ENCODE measurements at places on chromosomes 4 and X.

DNA sequence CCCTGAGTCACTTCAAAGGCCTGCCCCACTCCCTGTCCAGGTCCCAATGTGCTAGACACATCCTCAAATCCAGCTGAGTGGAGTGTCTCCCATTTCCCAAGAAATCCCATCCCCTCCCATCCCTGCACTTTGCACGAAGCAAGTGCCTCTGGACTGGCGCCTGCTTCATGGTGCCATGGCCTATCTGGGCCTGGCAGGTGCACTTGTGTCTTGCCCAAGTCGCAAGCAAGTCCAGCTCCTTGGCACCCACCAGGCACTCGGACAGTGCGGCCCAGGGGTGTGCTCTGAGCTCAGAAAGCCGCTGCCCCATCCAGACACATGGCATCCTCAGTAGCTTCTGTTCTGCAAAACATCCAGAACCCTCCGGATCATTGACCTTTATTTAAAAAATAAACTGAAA lies 97.4 kb downstream of the DCTD start:
- no peak for DNase-seq

DNA sequence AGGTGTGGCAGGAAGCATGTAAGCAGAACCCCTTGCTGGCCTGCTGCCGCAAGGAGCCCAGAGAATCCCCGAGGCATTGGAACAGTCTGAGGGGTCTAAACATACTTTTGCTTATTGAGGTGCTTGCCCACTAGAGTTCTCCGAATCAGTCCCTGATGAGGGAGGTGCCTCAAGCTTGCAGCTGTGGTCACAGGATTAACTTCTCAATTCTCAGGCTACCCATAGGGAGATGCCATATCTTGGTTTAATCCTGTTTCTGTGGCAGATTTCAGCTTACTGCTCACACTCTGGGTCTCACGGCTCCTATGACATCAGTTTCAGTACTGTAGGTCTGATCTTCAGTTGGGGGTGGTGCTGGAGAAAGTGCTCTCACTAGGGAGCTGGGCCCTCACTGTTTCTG lies 39.9 kb downstream of the CCNG2 start:
- no peak for DNase-seq

GRCh38 chrX:11893933-11894710 lies 136.1 kb downstream of the MSL3 start:
- DNase-seq, result no peak

DNA sequence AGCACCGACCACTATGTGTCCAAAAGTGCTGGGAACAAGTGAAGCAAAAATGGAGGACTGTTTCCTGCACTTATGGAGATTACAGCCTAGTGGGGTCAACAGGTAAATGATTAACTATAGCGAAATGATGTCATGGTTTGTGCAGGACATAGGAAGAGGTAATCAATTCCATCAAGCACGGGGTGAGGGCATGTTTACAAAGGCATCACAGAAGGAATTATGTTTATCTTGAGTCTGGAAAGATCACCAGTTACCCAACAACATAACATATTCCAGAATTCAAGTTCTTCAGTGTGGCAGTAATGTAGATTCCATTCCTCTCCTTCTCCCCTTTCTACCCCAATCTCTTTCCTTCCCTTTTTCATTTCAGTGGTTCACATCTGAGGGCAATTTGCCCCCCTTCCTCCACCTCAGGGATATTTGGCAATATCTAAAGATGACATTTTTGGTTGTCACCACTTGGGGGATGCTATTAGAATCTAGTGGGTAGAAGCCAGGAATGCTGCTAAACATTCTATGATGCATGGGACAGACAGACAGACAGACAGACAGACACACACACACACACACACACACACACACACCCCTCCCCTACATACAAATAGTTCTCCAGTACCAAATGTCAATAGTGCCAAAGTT lies 24.1 kb downstream of the FAM47E start:
- DNase-seq, result no peak

GRCh38 chrX:131821945-131822622 lies 201.0 kb upstream of the STK26 start:
- no peak for DNase-seq

- DNase-seq, result no peak
Observed at GRCh38 chrX:12403474-12404082, 265.3 kb downstream of the FRMPD4 start.

DNA sequence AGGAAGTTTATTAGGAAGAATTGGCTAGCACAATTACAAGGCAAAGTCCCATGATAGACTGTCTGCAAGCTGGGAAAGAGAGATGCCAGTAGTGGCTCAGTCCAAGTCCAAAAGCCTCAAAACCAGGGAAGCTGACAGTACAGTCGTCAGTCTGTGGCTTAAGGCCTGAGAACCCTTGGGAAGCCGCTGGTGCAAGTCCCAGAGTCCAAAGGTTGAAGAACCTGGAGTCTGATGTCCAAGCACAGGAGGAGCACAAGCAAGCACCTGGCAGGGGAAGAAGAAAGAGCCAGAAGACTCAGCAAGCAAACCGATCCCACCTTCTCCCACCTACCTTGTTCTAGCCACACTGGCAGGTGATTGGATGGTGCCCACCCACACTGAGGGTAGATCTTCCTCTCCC lies 51.3 kb upstream of the TMEM150C start:
- no peak for DNase-seq

- DNase-seq, result no peak
Observed at GRCh38 chr4:189177130-189177529, 763.5 kb upstream of the FRG1 start.

DNA sequence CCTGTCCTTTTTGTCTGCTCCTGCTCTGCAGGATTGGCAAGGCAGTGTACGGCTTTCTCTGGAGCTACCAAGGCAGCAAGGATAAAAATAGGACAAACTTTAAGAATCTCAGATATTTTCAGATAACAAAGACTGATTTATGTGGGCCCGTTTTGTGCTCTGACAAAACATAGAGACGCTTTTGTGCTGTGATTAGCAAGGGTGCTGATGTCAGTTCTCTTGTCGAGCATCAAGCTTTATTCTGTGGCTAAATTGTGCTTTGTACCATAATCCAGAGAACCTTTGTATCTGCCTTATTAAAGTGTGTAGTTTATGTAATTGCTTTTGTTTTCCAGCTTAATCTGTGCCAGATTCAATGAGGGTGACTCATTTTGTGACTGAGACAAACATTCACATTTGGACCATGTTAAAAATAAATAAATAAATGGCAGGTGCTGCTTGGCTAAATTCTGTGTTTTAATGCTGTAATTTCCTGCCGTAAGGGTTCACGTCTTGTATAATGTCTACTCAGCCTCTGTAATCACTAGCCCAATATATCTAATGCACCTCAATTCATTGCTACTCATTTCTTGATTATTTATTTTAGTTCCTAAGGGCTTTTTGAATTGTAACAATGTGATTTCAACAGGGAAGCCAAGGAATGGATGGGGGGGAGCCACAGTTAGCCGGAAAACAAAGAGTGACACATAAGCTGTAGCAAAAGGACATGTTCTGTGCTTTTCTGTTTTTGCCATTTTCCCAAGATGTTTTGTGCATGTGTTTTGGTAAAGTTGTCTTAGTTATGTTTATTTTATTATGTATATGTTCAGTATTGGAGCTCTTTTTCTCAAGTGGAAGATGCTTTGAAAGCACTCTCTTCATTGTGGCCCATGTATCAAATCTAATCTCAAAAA lies 75.1 kb downstream of the GAB1 start:
- no peak for DNase-seq

GRCh38 chr4:69875576-69875975 lies 15.6 kb upstream of the SULT1E1 start:
- DNase-seq, result no peak

GRCh38 chrX:118660085-118660484 lies 67.3 kb upstream of the IL13RA1 start:
- no peak for DNase-seq

DNA sequence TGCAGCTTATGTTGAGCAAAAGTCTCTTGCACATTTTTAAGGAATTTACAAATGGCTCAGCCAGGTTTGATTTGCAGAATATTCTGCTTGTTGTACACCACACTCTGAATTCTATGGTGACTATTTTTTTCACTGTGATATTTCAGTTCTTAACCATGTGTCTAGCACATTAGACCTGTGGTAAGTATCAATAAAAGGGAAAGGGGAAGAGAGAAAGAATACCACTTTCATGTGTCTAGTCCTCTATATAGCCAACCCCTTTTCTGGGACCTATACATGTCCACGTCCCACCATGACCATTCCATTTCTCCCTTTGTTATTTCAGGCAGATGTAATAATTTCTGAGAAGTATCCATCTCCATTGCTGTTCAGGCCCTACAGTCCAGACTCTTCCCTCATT lies 121.3 kb upstream of the PNPLA4 start:
- no peak for DNase-seq

DNA sequence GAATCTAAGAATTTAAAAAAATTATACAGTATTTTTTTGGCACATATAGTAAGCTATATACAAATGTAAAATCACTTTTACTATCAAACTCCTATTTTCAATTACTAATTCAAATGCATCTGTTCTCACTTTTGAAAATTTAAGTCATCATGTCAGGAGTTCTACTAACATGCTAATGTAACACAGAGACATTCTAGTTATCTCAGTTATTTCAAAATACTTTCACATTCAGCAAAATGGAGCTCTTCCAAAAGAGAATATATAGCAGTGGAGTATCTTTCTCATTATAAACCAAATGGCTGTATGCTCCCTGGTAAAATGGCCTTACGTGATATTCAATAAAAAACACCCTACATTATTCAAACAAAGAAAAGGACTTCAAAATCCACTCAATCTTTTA lies 42.3 kb downstream of the RFC1 start:
- DNase-seq, result no peak

DNA sequence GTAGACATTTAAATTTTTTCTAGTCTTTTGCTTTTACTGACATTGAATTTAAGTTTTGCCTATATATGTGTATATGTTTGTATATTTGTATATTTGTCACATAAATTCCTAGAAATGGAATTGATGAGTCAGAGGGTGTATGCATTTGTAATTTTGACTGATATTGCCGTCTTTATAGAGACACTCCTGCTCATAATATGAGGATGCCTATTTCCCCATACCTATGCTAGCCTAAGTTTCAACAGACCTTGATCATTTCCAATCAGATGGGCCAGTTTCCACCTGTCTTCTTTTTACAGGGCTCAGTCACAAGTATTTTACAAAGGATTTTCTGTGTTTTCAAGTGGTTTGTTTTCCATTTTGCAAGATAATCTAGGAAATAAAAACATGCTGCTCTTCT lies 10.8 kb downstream of the PDLIM5 start:
- no peak for DNase-seq

GRCh38 chr4:42654631-42655268 lies 2.2 kb downstream of the ATP8A1 start:
- DNase-seq, result no peak

GRCh38 chr4:183783991-183784553 lies 121.0 kb upstream of the STOX2 start:
- DNase-seq, result no peak

DNA sequence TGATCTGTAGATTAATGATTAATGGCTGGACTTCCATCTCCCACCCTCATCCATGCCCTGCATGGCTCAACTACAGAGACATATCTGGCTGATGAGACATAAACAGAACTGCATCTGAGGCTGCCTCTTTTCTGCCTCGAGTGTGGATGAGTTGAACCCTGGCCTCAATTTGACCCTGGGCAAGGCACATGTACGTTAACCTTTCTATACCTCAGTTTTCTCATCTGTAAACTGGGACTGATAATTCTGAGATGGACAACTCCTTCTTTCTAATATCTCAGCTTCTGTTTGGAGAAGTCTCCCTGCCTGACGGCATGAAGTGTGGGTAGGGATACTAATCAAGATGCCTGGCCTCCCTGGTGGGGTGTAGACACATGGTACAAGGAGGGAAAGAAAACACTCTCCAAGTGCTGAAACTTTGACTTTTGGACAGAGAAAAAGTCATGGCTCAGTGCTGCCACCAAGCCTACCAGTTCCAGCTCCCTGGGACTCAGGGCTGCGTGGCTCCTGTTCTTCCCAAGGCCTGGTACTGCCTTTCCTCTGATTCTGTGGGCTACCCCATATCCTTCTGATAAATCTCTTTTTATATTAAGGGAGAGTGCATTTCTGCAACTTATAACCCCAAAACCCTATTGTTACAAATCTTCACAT lies 64.4 kb downstream of the HAUS3 start:
- no peak for DNase-seq

GRCh38 chr4:1446502-1447386 lies 40.5 kb upstream of the NKX1-1 start:
- no peak for DNase-seq

- no peak for DNase-seq
Observed at GRCh38 chr4:140556372-140557085, 12.2 kb downstream of the UCP1 start.
